Activated CD4-positive, alpha-beta T cell treated with anti-CD3 and anti-CD28 coated beads for 4 hours (primary cell): ENCODE measurements at places on chromosomes 1 and 21.

DNA sequence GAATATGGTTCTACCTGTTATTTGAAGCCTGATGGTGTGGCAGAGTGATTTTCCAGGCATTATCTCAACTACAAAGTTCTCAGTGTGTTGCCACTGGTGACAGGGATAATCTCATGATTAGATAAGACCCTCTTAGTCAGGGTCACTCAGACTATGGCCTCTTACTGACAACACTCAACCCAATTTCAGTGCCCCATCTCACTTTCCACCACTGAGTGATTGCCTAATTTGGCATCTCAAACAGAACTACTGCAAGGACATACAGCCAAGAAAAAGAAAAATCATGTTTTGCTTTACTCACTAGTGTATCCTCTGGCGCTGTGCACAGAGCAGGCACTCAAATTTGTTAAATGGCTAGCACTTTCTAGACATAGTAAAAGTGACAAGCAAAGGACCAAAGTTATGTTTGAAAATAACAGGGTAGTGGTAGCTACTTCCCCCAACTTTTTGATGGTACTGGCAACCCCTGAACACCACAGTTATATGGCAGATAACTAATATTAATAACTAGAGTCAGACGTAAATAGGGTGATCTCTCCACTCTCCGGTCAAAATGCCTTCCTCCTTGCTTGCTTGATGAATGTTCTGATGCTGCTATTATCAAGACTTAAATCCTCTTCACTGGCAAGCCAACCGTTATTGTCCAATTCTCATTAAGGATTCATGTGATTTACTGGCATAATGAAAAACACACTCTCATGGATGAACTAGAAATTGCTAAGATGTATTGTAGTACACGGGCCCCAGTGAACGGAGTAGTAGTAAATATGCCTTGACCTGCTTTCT, 37.1 kb upstream of the SLC30A10 start:
- DNase-seq = no peak

DNA sequence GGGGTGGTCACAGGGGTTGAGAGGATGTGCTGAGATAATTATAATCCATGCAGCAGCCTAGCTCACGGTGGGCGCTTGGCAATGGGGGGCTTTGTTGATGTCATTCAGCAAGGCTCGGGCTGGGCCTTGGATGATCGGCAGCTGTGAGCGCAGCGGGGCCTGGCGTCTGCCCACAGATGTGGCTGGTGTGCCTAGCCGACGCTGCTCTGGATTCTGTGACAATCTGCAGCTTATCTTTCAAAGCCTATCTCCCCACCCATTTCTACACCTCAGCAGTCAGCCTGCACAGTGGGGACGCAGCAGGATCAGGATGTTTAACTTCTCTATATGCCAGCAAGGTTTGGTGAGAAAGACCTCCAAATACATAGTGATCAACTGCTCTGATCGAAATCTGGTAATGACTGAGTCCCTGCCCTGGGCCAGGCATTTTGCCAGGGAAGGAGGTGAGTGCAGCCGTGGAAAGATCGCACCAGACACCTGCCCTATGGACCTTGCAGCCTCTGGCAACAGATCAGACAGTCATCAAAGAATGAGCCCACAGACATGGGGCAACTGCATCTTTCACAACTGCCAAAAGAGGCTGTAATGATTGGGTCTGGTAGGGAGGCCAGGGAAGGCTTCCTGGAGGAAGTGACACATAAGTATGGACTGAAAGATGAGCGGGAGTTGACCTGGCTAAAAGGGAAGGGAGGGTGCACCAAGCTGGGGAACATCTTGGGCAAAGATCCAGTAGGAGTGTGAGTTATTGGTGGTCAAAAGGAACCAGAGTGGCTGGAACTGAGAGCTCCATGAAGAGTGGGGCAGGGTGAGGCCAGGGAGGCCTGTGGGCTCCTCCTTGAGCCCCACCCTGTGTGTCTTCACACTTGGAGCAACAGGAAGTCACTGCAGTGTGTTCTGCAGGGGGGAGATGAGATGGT, 35.3 kb downstream of the EPHB2 start:
- no peak for DNase-seq

GRCh38 chr21:46294647-46295176, 8.6 kb downstream of the YBEY start:
- no peak for DNase-seq

GRCh38 chr1:167659881-167660280, 29.8 kb downstream of the RCSD1 start:
- DNase-seq = no peak

- DNase-seq = no peak
Observed at GRCh38 chr1:53328541-53329499, 950 bp upstream of the LRP8 start.

GRCh38 chr1:173164178-173164577, 43.0 kb downstream of the TNFSF4 start:
- no peak for DNase-seq

- DNase-seq = no peak
Observed at GRCh38 chr21:41783476-41784180, 16.8 kb upstream of the RIPK4 start.

DNA sequence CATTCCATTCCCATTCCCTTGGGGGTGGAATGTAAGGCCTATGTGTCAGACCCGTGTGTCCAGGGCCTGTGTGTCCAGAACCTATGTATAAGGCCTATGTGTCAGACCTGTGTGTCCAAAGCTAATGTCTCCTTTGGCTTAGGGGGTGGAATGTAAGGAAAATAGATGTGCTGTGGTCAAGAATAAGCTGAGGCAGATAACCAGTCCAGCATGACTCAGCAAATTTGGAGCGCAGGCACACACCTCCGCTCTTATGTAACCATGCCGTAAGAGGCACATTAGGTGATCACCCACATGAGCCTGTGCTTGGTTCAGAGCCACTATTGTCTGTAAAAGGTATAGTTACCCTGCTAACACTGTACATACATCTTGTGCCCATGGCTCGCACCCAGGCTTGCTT, 150.8 kb upstream of the SGIP1 start:
- no peak for DNase-seq
